ENCODE measurements at places on chromosomes 12 and 14. TPM values are rescaled to one million over a fixed set of nuclear protein-coding genes. Genes with fewer than 3 reads are reported as not detected.

GRCh38 chr14:77580964-77581505 is 35.4 kb downstream of the SPTLC2 start:
- H3K4me1 ChIP-seq: no peaks in the 10 kb centered on the region
- DNase-seq: peak; percentile 43
- peaks cover 34% of the 10 kb centered on the region for H3K36me3 ChIP-seq
- no peak overlapping the region for H3K27ac ChIP-seq
- H3K4me3 ChIP-seq: peak overlapping the region; percentile 6

GRCh38 chr12:131385313-131386166 is 325.4 kb upstream of the SFSWAP start:
- peaks cover 59% of the 10 kb centered on the region for H3K27me3 ChIP-seq
- no peak overlapping the region for H3K27ac ChIP-seq
- no peaks in the 10 kb centered on the region for H3K4me1 ChIP-seq

Gene KRT82
- 0.29 TPM for total RNA-seq

Gene SLC6A15
- not detected for total RNA-seq

Gene GNB3
- total RNA-seq: 1.8 TPM

DNA sequence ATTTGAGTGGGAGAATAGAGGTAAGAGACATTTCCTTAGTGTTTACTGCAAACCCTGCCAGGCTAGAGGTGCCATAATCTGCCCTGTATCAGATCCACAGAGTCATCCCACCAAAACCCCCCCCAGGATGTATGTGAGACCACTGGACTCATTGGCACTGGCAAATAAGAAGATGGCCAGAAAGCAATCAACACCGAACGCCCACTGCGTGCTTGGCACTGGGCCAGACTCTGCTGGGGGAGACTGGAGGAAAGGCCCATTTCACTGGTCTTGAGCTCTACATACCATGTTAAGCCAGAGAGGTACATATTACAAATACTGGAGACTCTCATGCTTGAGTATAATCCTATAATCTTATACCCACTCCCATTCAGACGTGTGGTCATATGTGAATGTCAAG is 44.0 kb downstream of the SMUG1 start:
- no peaks in the 10 kb centered on the region for H3K4me1 ChIP-seq
- no peaks in the 10 kb centered on the region for H3K27me3 ChIP-seq
- no peak overlapping the region for H3K4me3 ChIP-seq
- no peak for DNase-seq
- no peak overlapping the region for H3K27ac ChIP-seq

GRCh38 chr12:132475304-132476037 is 14.5 kb upstream of the FBRSL1 start:
- H3K4me1 ChIP-seq: no peaks in the 10 kb centered on the region
- DNase-seq: no peak
- no peak overlapping the region for H3K4me3 ChIP-seq
- H3K27ac ChIP-seq: no peak overlapping the region

DNA sequence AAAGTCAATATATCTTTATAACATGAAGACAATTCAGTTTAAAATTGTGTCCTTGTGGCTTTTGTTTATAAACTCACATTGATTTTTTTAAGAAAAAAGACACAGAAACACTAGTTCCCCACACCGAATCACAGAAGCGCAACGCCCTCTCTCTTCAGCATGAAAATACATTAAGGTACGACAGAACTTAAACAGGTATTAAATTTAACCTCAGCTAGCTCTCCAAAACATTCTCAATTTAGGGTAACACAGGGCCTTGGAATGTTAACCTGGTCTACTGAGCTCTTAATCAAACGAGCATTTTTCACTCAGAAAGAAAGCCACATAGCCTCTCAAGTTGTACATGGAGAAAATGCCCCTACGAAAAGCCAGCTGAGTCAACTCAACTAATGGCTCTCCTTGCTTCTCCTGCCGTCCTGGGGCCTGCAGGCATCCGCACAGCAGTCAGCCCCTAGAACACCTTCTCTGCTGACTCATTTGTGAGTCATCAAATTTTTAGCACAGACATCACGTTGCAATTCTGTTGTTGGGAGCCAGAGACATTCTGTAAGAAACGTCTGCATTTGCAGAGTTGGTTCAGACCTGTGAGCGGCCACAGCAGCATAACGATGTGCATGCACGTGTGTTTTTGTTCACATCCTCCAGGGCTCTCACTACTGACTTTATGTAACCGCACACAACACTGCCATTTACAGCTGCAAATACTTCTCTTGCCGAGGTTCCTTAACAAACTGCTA is 141.6 kb downstream of the ITPR2 start:
- peak; percentile 100 for DNase-seq
- no peaks in the 10 kb centered on the region for H3K36me3 ChIP-seq
- H3K4me3 ChIP-seq: peak overlapping the region; percentile 39
- H3K4me1 ChIP-seq: peaks cover 47% of the 10 kb centered on the region

- no peaks in the 10 kb centered on the region for H3K27me3 ChIP-seq
- no peak overlapping the region for H3K4me3 ChIP-seq
- no peak overlapping the region for H3K27ac ChIP-seq
- no peaks in the 10 kb centered on the region for H3K36me3 ChIP-seq
Measured at GRCh38 chr12:5099591-5099990, 55.9 kb downstream of the KCNA5 start.

Gene IAPP
- not detected for total RNA-seq

- no peaks in the 10 kb centered on the region for H3K27me3 ChIP-seq
- no peak for DNase-seq
- no peak overlapping the region for H3K27ac ChIP-seq
- no peak overlapping the region for H3K4me3 ChIP-seq
- no peaks in the 10 kb centered on the region for H3K4me1 ChIP-seq
- H3K36me3 ChIP-seq: no peaks in the 10 kb centered on the region
Measured at GRCh38 chr12:130787445-130788410, 51.3 kb downstream of the STX2 start.

DNA sequence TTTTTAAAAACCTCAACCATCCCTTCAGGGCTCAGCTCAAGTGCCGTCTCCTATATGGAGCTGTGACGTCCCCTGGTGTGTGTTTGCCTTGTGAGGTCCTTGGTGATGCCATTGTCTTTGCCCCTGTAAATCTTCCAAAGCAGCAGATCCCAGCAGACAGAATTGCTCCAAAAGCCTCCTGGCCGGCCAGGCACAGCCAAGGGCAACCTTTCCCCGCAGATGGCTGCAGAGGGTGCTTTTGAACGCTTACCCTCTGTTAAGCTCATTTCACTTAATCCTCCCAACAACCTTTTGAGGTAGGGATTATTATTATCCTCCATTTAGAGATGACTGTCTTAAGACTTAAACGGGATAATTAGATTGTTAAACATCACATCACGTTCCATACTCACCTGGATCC is 51.4 kb downstream of the RFX4 start:
- peaks cover 25% of the 10 kb centered on the region for H3K27me3 ChIP-seq
- H3K4me1 ChIP-seq: peaks cover 23% of the 10 kb centered on the region
- no peaks in the 10 kb centered on the region for H3K36me3 ChIP-seq
- H3K4me3 ChIP-seq: no peak overlapping the region
- no peak overlapping the region for H3K27ac ChIP-seq

Gene SLCO1B3
- 14.2 TPM for total RNA-seq

- no peak overlapping the region for H3K27ac ChIP-seq
- peaks cover 11% of the 10 kb centered on the region for H3K27me3 ChIP-seq
- H3K36me3 ChIP-seq: no peaks in the 10 kb centered on the region
- H3K4me1 ChIP-seq: no peaks in the 10 kb centered on the region
- DNase-seq: no peak
Measured at GRCh38 chr14:63091394-63091996, 46.2 kb upstream of the KCNH5 start.

Data from PC-3 (cell line).